ENCODE measurements at places on chromosomes 5 and 9.

- DNase-seq, result no peak
Measured at GRCh38 chr5:143456952-143457547, 53.6 kb upstream of the NR3C1 start.

DNA sequence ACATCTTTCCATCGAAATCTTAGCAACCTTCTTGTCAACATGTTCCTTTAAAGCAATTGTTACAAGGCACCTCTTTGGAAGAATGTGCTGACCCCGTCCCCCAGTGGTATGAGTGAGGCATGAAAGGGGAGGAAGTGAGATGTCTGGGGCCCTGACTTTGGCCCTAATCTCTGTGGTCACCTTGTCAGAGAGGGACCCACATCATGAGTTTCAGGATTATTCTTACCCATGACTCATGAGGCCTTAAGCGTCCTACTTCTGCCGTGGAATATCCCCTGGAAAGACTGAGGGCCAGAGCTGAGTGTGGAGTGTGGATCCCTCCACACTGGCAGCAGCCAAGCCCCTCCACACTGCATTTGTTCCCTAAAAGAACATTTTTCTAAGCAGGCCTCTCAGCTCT lies 81.2 kb downstream of the FSTL4 start:
- DNase-seq, result no peak

DNA sequence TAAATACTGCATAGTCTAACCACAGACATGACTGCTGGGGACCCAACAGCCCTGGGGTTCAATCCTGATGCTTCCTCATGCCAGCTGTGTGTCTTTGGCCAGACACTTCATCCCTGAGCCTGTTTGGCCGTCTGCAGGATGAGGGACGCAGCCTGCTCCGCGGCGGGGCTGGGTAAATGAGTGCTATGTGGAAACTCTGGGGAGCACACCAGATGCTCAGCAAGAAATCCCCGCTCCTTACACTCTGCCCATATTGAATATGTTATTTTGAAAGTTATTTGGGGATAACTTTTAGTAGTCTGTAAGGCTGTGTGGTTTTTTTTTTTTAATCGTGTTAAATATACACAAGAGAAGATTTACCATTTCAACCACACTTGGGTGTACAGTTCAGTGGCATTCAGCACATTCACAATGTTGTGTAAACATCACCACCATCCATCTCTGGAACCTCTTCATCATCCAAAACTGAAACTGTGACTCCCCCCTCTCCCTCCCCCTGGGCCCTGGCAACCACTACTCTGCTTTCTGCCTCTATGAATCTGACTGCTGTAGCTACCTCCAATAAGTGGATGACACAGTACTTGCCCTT lies 42.7 kb downstream of the SH3PXD2B start:
- no peak for DNase-seq

- DNase-seq, result no peak
Measured at GRCh38 chr5:145365464-145365863, 469.7 kb downstream of the PRELID2 start.

GRCh38 chr5:40410964-40411635 lies 268.6 kb upstream of the PTGER4 start:
- no peak for DNase-seq

DNA sequence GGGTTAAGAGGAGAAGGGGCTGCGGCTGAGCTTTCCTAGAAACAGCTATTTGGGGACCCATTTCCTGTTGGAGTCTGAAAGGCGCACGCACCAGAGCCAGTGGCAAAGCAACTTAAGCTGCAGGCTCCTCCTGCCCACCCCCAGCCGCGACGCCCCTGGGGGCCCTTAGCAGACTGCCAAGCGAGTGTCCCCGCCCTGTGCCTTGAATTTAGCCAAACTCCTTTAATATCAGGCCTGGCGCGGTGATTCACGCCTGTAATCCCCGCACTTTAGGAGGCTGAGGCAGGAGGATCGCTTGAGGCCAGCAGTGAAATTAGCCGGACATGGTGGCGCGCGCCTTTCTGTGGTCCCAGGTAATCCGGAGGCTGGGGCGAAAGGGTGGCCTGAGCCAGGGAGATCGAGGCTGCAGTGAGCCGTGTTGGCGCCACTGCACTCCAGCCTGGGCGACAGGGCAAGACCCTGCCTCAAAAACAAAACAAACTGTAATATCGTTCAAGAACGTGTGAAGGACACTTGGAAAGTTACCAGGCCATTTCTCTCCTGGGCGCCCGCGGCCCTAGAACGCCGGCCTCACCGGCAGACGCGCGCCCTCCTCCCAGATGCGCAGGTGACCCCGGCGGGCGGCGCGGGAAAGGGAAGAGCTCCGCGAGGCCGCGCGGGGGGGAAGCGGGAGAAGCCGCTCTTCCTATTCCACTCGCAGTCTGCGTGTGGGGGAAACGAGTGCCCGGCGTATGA lies 1.0 kb upstream of the F2R start:
- no peak for DNase-seq

DNA sequence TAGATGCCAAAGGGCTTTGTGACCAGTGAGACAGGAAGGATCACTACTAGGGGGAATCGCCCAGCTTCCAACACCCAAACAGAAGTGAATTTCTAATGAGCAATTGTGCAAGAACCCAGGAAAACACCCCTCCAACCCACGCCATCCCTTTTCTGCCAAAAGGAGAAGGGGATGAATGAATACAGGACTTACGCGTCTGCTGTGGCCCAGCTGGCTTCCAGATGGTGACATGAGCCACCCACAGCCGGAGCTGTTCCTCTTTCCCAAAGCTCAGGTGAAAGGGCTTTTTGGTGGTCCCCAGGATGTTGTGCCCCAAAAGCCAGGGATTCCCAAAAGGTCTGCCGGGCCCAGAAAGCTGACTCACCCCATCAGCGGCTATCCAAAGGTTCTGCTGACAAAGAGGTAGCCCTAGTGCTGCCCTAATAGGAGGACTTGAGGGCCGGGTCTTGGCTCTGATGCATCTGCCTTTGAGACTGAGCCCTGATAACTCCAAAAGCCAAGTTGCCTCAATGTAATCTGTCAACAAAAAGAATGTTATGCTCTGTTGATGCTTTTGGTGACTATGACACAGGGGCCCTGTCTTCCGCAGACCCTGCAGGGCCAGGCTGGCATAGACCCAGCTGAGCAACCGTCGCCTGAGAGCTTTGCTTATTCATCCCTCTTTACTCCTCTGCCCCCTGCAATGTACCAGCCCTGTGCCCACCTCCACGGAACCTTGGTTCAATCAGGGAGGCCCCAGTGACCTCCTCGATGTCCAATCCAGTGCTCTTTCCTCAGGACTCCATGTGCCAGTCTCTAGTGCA lies 14.5 kb downstream of the GSN start:
- DNase-seq, result no peak

DNA sequence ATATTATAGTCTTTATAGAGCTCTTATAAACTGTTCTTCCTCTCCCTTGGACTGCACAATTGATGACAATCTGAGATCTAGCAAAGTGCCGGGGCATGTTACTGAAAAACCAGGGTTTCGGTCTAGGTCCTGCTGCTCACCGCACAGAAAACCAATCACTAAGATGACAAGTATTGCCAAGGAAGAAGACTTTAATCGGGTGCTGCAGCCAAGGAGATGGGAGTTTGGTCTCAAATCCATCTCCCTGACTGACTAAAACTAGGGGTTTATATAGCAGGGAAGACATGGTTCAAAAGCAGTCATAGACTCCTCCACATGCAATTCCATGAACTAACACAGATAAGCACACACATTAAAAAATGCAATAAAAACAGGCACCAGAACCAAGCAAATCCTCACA lies 390.6 kb downstream of the NFIB start:
- DNase-seq, result no peak

- DNase-seq, result no peak
Measured at GRCh38 chr9:133332381-133332730, 3.6 kb downstream of the SURF6 start.

DNA sequence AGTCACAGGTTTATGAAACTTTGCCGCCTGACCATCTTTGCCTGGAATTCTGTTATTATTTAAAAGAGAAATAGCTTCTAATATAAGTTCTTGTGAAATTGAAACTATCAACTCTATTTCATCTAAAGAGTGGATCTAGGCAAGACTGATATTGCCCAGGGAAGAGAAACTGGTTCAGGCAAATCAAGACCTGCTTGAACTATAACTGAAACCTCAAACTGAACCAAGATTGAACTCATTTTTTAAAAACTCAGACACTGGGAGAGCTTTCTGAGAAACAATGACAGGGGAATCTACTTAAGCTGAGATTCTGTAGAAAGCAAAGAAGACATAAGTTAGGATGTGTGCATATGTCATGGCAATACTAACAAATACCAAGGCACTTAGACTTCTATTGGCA lies 815.8 kb downstream of the BRINP1 start:
- DNase-seq, result no peak

GRCh38 chr5:96149546-96149945 lies 187.9 kb upstream of the ELL2 start:
- no peak for DNase-seq

DNA sequence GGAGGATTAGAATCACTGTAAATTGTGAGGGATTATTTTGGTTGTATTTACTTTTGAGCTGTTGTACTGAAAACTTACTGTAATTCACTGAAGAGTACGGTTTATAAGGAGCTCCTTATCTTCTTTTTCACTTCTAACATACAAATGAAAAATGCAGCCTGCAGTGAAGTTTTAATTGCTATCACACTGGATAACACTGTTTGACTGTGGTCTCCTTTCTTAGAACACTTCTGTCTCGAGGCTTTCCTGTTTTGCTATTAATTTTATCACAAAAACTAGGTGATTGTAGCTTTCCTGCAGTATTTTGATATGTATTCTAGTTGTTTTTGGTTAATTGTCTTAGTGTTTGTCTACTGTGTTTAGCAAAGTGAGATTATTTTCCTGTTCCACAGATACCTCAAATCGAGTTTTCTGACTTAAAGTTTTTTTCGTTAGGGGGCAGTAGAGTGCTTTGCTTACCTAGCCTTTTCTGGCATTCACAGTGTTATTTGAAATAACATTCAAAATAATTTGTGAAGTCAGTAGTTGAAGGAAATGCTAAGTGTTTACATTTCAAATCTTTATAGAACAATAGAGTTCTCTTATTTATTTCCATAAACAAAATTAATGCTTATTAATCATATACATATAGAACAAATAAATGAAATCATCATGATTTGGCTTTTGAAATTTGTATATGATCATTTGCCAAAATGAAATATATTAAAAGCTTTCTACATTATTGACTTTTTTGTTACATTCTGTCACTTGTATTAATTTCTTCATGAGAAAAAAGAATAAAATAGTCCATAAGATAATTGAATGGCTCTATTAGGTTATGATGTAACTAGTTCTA lies 52.9 kb downstream of the COMMD10 start:
- DNase-seq, result peak; percentile 53

GRCh38 chr5:39569857-39570256 lies 145.1 kb upstream of the DAB2 start:
- no peak for DNase-seq
